T follicular helper cell (primary cell): ENCODE measurements at places on chromosomes 1 and 21.

- DNase-seq: no peak
These were observed 149.8 kb upstream of the NR5A2 start for GRCh38 chr1:199877526-199878384.

GRCh38 chr1:67689267-67690017, 4.4 kb downstream of the GADD45A start:
- DNase-seq: no peak

GRCh38 chr1:84387480-84388163, 10.7 kb upstream of the DNASE2B start:
- DNase-seq: no peak

GRCh38 chr1:222665964-222666363, 46.3 kb downstream of the AIDA start:
- no peak for DNase-seq

DNA sequence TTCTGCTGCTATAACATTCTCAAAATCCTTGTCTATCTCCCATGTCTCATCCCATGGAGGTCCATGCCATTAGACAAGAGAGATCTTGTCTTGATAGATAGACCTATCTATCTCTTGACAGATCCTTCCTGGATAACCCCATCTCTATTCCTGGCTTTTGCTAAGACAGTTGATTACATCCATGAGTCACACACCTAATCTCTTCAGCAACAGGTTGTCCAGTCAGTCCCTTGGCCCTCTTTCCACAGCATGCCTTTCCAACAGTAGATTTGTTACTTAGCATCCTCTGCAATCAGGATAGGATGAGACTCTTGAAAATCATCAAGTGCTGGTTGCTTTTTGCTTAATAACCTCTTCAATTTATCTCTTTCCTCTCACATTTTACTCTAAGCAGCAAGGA, 46.6 kb downstream of the TRMT1L start:
- DNase-seq: no peak

DNA sequence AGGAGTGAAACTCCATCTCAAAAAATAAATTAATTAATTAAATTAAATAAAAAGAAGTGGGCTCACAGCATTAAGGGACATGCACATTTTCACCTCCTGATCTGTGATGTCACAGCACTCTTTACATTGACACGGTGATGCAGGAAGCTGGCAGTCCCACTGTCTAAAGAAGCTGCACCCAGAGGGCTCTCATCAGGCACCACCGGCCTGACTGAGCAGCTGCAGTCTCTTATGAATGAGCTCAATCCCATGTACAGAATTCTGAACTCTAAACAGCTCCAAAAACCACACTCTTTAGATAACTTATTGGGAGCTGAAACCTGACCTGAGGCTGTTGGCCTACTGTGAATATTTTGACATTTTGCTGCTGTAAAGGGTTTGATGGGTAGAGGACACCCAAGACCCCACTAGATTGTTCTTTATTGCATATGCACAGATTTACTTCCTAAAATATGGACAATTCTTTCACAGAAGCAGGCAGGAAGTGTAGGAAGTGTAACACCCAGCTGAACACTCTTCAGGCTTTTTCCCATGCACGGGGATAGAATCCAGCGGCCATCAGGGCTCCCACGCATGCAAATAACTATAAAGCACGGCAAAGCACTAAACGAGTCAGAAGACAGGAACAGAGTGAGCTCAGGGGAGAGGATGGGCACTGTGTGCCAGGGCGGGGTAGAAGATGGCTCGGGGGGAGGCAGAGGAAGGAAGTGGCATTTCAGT, 46.2 kb downstream of the L1TD1 start:
- DNase-seq: no peak

- no peak for DNase-seq
These were observed 15.0 kb downstream of the SLC6A9 start for GRCh38 chr1:44016041-44016889.

GRCh38 chr1:172390683-172391551, 29.6 kb upstream of the C1orf105 start:
- DNase-seq: no peak

GRCh38 chr1:208852911-208853310, 608.7 kb upstream of the PLXNA2 start:
- no peak for DNase-seq

DNA sequence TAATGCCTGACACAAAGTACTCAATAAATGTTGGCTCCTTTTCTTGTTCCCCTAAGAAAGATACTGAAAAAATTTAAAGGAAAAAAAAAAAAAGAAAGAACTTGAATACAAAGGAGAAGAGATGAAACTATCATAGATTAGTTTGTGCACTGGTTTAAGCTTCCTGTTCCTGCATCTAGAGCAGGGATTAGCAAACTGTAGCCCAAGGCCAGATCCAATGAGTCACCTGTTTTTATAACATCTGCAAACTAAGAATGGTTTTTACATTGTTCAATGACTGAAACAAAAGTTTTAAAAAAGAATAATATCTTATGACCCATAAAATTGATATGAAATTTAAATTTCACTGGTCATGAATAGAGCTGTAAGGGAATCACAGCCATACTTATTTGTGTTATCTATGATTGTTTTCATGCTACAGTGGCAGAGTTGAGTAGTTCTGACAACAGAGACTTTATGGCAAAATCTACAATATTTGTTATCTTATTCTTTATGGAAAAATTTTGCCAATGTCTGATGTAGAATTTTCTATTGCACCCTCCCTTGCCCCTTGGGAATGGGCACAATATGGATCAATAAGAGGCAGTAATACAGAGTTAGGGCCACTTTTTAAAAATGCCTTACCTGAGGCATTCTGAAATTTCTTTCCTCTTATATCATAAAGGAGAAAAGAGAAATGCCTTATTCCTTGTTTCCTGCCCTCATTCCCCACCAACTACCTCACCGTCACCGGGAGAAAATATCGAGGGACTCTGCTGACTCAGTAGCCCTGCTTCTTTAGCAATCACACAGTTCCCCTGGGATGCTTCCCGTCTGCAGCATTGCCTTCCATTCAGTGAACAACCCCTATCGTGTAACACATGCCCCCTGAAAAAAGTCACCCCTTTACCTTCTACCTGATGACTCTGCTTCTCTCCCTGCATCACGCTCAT, 50.6 kb downstream of the WDR64 start:
- DNase-seq: no peak

DNA sequence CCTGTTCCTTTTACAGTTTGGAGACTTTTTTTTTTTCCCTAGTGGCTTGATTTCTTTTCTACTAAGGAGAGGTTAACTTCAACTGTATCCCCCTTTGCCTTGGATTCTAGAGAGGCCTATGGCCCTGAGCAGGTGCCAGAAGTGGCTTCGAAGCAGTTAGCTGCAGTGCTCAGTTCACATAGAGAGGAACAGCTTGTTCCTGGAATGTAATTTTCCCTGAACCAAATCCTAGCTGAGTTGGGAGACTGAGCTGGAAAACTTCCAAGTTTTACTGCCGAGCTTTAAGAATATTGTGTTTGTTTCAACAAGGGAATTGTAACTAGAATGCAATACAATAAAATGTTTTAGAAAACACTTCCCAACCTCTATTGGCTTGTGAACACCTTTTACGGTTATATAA, 17.5 kb downstream of the RD3 start:
- DNase-seq: no peak

DNA sequence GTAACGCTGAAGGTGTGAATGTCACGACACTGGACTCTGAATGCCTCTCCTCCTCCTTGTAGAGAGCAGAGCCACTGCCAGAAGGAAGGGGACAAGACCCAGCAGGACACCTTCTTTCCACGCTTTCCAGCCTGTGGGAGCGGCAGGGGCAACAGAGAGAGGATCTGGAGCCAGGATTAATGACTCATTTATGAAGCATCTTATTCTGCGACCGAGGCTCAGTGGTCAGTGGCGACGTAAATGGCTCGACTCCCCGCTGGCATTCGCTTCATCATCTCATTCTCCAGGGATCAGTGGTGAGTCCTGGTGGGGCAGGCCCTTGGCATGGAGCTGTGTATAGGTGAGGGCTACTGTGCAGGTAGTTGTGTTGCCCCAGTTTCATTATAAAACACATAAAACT, 4.6 kb downstream of the SLC37A1 start:
- DNase-seq: no peak

- DNase-seq: no peak
These were observed 7.9 kb downstream of the ACAP3 start for GRCh38 chr1:1299686-1300351.

DNA sequence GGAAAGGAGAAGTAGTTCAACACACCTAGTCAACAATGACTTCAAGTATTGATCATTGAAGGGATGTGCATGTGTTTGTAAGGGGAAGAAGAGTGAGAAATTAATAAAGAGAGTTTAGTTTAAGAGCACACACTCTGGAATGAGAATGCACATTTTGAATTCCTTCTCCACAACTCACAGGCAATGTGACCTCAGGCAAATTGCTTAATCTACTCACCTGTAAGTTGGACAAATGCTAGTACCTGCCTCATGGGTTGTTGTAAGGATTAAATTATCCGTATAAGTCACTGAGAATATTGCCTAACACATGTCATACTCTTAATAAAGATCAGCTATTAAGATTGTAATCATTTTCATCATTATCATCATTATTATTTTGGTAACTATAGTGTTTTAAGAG, 204.0 kb upstream of the NFIA start:
- DNase-seq: no peak

DNA sequence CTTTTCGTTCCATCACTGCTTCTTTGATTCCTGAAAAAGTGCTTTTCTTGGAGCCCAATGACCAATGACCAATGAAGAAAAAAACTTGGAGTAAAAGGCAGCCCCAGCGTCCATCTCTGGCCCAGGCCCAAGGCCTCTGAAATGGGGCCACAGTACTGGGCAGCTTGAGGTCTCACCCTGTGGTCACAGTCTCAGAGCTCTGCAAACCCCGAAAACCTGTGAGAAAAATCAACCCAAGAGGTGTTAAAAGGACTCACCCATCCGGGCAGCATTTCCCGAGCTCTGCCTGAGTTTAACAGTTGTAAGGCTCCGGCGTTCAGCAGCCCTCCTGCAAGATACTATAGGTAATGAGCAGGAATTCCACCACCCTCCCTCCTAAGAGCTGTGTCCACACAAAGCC, 2.1 kb upstream of the EFHD2 start:
- no peak for DNase-seq

DNA sequence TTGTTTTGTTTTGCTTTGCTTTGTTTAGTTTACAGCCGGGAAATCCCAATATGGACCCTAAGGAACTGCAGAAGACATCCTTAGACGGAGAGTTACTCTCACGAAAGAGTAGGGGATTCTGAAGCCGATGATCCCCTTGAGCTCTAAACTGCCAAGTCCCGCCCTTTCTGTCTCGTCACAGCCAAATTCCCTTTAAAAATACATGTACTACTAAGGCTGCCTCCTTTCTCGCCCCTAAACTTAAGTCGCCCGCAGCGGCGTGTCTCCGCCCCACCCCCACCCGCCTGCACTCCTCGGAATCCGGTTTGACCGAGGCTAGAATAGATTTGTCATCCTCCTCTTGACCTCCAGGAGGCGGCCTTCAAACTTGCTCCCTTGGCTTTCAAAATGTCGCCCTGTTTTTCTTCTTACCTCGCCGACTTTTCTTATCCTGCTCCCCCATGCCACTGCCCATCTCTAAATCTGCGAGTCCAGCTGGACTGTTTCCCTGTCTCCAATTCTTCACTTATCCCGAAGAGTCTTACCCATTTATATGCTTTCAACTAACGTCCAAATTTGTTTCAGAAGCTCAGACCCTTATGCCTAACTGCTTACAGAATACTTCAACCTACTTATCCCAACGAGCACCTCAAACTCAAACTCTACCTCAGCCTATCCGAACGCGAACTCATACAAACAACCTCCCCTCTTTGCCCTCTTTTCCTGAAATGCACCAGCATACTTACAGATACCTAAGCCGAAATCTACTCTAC, 10.9 kb upstream of the BOLA1 start:
- DNase-seq: peak; percentile 52

DNA sequence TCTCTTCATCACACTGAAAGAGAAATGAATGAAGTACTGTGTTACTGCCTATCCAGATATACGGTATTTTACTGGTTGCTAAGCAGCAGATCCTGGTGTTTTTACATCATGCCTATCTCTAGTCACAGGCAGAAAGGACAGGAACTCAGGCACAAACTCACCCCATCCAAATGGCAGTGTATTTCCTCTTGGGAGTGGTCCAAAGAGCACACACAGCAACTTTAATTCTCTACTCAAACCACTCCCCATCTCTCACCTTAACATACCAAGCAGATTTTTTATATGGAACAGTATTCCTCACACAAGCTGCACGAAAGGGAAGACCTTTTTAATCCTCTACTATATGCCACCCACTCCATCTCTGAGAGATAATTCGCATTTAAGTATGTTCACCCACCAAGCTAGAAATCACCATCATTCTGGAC, 27.3 kb downstream of the EIF4G3 start:
- DNase-seq: no peak

- DNase-seq: no peak
These were observed 77.3 kb upstream of the BCAR3 start for GRCh38 chr1:93758842-93759515.
